Lower leg skin (tissue), 4 donors: ENCODE measurements at places on chromosomes 16 and 17. TPM values are rescaled to one million over a fixed set of nuclear protein-coding genes. Genes with fewer than 3 reads are reported as not detected.

- no peak for DNase-seq
Observed at GRCh38 chr17:42669977-42670788, 6.6 kb downstream of the PLEKHH3 start.

The MYH10 gene
- 17.2 TPM for total RNA-seq

- no peak for DNase-seq
Observed at GRCh38 chr16:22977294-22977697, 163.3 kb downstream of the HS3ST2 start.

DNA sequence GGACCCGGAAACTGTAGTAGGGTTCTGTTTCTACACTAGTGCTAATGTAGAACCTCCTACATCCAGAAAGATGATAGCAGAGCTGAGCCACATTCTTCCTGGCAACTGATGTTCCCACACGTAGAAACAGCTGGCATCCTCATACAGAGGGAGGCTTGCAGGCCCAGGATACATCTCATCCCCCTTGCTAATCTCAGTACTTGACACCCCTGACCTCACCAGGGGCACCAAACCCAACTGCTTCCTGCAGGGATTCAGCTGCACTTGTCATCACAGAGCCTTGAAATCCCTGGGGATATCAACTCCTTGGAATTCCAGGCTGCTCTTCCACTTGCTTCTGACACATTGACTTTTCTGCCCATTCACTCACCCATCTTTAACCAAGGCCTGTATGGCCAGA lies 75.2 kb upstream of the HSBP1 start:
- no peak for DNase-seq

DNA sequence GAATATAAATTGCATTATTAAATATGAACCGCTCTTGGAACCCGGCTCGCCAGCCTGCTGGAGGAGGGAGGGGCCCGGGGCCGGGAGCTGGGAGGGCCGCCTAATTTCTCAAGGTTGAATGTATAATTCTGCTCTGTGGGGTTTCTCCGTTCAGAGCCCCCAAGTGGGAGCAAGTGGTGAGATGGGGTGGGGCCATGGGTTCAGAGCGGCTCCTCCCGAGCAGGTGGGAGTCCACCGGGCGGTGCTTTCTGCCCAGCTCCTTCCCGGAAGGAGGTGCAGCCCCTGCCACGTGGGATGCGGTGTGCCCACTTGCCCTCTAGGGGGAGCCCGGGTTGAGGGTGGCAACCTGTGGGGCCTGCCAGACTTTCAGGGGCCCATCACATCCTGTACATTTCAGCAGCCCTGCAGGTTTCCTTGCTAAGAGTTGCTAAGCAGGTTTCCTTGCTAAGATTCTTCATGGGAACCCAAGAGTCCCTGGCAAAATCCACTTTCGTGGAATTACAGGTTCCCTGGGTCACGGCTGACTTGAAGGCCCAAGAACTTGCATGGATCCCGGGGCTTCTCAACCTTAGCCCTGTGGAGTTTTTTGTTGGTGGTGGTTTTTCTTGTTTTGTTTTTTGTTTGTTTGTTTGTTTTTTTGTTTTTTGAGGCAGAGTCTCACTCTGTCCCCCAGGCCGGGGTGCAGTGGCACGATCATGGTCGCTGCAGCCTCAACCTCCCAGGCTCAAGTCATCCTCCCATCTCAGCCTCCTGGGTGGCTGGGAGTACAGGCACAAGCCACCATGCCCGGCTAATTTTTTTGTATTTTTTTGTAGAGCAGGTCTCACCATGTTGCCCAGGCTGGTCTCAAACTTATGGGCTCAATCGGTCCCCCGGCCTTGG lies 196.7 kb upstream of the GSE1 start:
- DNase-seq = no peak

The KRT24 gene
- not detected for total RNA-seq

GRCh38 chr17:7078711-7079110 lies 1.3 kb downstream of the CLEC10A start:
- DNase-seq = peak; percentile 81

DNA sequence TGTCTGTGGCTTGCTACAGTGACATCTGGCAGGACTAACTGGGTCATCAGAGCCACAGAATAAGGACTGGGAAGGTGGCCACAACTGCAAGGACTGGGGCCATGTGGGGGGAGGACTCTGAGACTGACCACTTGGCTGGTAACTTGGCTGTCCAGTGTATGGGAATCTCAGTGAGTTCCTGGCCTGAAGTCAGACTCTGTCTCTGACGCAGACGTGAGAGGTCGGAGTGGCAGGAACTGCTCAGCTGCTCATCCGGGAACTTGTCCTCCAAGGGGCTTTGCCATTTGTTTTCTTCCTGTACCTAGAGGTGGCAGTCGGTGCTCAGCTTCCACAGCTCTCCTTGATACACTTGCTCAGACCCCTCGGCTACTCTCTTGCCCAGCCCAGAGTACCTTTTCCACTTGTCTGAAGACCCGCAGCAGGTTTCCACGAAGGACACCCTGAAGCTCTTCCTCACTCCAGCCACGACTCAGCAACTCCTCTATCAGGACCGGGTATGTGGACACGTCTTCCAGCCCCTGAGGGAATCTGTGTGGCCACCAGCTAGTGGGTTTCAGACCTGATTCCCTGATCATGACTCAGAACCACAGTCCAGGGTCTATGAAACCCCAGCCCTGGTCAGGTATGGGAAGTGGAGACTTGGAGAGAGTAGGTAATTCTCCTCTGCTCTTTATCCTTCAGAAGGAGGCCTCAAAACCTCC lies 7.3 kb upstream of the DPEP3 start:
- no peak for DNase-seq

DNA sequence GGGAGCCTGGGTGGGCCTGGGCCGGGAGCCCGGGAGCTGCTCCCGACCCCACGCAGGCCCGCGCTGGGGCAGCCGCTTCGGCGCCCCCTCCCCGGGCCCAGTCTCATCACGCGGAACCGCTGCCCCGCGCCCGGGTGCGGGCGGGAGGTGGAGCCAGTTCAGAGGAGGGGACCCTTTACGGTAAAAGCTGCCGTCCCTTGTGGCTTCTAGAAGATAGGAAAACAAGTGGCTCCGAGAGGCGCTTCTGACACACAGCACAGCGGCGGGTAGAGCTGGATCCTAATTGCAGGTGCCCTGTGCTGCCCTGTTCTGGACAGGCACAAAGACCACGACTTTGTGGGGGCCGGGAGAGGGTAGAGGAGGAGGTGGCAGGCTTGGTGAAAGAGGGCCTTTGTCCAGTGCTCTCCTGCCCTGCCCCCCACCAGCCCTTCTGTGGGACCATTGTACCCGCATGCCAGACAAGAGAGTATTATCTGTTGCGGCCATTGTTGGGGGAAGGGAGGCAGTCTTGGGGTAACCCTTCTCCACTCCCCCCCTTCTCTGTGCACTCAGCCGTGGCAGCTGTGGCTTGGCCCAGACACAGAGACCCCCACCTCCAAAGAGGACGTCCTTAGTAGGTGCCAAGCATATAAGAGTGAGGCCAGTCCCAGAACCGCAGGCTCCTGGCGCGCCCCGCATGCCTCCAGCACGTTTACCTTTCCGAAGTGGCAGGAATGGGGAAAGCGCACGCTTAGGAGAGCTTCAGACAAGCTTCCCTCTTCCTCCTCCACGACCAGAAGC lies 736 bp downstream of the CNP start:
- no peak for DNase-seq

GRCh38 chr16:27330542-27330941 lies 16.8 kb downstream of the IL4R start:
- peak; percentile 79 for DNase-seq

DNA sequence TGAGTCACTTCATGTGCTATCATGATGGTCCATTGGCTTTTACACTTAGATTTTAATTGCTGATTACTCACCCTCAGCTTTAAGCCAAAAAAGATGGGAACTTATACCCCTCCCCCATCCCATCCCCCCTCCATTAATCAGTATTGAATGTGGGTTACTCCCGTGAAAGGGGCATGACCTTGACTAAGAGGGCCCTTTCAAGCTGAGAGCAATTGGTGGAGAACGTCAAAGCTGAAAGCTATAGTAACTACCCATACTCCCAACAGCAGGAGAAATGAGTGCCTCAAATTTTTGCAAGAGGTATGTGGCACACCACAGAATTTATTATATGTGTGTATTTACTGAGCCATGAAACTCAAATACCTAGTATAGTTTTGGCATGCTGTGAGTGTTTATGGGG lies 99.7 kb upstream of the CDH8 start:
- DNase-seq = no peak

DNA sequence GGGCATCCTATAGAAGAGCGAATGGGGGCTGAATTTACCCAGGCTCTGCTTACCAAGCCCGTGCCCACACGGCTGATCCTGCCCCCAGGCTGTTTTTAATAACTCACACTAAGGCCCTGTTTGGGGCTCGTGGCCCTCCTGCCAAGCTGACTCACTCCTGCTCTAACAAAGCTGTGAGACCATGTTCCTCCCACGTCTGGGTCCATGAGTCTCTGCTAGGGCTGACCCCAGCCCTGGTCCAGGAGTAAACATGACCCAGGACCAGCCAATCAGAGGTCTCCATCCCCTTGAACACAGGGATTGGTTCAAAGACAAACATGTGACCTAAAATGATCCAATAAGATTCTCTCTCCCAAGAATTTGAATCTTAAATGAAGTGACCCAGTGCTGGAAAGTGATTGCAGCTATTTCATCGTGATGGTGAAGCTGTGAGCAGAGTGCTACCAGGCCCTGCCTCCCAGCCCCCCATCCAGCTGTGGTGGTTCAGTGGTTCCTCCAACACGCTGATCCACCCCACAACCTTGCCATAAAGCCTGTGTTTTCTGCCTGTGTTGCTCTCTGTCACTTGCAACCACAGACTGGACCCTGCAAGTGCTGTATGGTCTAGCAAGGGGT lies 57.2 kb downstream of the C16orf82 start:
- peak; percentile 64 for DNase-seq

DNA sequence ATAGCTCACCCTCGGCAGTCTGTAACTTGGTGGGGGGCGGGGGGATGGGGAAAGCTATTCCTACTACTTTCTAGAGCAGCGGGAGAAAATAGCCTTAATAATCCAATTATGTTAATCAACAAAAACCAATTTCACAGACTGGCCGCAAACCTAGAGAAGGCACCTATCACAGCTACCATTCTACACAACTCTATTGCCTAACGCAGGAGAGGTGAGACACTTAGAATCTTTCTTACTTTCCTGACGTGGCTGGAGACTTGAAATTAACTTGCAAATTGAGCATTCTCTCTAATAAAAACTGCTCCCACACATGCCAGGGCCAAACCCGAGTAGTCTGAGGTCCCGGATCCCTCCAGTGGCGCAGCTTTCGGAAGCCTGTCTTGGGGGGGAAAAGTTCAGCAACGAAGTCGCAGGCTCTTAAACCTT lies 794 bp downstream of the SMG6 start:
- no peak for DNase-seq

The FSCN2 gene
- 2.7 TPM for total RNA-seq

DNA sequence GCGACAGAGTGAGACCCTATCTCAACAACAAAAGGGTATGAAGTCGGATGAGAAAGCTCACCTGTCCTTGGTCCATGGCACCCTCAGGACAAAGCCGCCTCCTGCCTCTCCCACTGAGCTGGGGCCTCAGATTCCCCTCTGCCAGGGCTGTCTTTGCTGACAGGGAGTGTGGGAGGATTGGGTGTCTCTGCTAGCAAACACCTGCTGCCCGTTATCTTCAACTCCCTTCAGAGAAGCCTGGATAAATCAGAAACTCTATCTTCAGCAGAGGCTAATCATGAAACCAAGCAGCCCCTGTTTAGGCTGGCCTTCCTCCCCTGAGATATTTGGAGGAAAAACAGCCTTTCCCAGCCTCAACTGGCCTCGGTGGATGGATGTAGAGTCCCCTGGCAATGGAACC lies 36.3 kb upstream of the CDH1 start:
- DNase-seq = no peak

DNA sequence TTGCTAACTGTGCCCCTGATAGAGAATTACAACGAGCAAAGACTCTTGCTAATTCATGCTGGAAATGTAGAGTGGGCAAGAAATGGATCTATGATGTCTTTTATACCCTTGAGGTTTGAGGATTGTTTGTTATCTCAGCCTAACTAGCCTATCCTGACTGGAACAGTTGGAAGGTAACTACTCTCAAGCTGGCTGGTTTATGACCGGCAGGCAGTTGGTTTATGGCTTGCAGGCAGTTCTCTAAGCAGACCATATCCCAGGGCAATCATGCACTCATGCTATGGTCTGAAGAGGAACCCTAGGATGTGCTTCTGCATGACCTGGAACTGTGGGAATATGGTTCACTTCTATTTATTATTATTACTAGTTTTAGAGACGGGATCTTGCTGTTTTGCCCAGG lies 49.1 kb downstream of the LYRM1 start:
- DNase-seq = no peak

- no peak for DNase-seq
Observed at GRCh38 chr17:79131274-79131635, 56.6 kb downstream of the ENGASE start.

GRCh38 chr17:58385359-58385899 lies 31.9 kb downstream of the RNF43 start:
- DNase-seq = no peak

The BCL6B gene
- 1.9 TPM for total RNA-seq

DNA sequence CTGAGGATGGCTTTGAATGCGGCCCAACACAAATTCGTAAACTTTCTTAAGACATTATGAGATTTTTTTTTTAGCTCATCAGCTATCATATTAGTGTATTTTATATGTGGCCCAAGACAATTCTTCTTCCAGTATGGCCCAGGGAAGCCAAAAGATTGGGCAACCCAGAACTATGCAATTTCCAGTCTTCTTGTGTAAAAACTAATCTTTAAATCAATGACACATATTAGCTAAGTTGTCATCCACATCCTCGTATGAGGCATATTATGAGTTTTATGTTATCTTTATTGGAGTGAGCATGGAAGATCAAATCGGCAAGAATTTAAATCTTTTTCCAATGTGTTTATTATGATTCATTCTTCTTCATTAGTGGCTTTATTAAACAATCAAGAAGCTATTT lies 198.6 kb upstream of the HSBP1 start:
- DNase-seq = no peak

The WRAP53 gene
- 5.4 TPM for total RNA-seq

The TBC1D3E gene
- total RNA-seq = not detected
